ENCODE measurements at places on chromosomes 3 and 15.

- peak; percentile 3 for DNase-seq
Measured at GRCh38 chr3:160319322-160319721, 79.7 kb downstream of the IFT80 start.

DNA sequence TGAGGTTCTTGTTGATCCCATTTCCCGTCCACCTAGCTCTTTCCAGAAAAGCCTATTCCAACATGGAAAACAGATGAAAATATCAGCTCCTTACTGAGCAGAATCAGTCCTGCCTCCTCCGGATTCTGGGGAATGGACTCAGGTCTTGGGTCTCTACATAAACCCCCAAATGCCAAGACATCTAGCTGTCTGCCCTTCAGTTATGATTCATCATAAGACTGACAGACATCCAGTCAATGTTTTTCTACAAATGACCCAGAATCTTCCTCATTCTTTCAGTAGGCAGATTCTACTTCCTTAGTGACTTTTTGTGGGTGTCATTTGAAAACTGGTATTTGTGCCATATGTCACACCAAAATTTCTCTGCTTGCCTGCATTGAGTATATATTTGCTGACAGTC lies 103.0 kb upstream of the TGFBR2 start:
- no peak for DNase-seq

- no peak for DNase-seq
Measured at GRCh38 chr3:56196700-56197099, 271.6 kb downstream of the ERC2 start.

GRCh38 chr3:101279162-101279561 lies 41.2 kb downstream of the IMPG2 start:
- peak; percentile 14 for DNase-seq

DNA sequence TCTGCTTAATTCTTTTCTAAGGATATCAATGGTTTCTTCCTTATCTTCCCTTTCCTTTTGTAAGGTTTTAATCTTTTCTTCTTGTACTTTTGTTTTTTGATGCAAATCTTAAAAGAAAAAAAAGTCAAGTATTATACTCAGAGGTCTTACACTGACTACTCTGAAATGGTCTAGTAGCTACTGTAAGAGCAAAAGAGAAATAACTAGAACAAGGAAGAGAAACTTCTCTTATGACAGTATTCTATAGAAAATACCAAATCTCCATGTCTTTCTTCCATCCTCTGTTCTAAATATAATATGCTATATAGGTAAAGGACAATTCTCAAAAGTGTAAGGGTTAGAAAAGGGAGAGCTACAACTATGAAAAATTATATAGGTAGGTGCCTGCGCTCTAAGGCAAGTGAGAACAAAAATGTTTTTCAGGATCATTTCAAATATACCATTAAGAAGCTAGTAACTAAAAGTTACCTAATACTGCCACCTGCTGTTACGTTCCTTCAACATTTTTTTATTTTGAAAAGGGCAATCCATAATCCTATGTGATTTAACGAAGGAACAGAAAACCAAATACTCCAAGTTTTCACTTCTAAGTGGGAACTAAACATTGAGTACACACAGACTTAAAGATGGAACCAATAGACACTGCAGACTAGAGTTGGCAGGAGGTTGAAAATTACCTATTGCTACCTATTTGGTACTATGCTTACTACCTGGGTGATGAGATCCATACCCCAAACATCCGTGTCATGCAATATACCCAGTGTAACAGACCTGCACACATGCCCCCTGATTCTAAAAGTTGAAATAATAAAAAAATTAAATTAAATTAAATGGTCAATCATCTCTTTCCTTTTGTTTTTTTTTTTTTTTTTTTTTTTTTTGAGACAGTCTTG lies 36.7 kb downstream of the CIP2A start:
- peak; percentile 52 for DNase-seq

DNA sequence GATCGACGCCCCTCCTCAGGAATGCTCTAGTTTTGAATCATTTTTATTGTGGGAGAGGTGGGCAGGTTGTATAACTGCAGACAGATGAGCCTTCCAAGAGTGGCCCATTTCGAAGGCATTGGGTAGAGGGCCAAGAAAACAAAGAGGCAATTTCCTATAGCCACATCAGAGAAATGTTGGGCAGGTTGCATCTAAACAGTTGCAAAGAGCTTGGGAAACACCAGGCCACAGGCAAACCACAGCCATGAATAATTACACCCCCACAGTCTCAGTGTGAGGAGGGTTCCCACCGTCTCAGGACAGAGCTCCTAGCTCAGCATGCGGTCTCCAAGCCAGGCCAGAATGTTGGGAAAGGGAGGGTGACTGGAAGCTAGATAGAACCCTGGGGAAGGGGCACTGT lies 257.3 kb downstream of the ABHD5 start:
- no peak for DNase-seq

DNA sequence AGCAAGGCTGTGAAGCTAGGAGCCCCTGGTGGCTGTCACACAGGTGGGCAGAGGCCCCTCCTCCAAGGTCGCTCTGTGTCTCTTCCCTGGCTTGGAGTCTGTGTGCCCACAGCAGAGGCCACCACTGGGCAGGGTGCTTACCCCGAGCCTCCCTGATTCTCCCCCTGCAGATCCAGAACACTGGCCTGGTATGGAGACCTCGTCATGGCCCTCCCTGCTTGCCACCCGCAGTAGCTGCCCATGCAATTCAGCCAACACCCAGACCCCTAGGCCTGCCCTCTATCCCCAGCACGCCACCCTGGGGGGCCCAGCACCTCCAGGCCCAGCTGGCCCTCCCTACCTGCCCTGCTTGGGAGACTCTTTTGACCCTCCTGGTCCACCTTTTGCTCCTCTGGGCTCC lies 5.5 kb upstream of the RHO start:
- DNase-seq, result no peak

GRCh38 chr3:127652246-127652995 lies 20.3 kb upstream of the ABTB1 start:
- peak; percentile 64 for DNase-seq

DNA sequence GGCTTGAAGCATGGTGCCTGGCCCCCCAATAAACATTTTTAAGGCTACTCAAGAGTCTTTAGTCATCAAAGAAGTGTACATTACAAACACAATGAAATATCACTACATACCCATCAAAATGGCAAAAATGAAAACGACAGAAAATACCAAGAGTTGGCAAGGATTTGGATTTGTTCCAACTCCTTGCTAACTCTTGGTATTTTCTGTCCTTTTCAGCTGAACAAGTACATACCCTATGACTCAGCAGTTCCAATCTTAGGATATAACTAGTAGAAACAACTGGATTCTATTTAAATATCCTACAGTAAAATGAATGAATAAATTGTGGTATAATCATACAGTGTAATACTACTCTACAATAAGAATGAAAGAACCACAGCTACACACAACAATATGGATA lies 25.1 kb upstream of the GABPB1 start:
- DNase-seq, result peak; percentile 21

GRCh38 chr3:54988838-54989630 lies 61.2 kb upstream of the LRTM1 start:
- peak; percentile 87 for DNase-seq

GRCh38 chr15:42710662-42711061 lies 26.3 kb downstream of the CDAN1 start:
- DNase-seq, result peak; percentile 9

- no peak for DNase-seq
Measured at GRCh38 chr3:59692117-59692516, 642.3 kb upstream of the CFAP20DC start.

- no peak for DNase-seq
Measured at GRCh38 chr3:133832802-133833144, 27.2 kb downstream of the SRPRB start.

DNA sequence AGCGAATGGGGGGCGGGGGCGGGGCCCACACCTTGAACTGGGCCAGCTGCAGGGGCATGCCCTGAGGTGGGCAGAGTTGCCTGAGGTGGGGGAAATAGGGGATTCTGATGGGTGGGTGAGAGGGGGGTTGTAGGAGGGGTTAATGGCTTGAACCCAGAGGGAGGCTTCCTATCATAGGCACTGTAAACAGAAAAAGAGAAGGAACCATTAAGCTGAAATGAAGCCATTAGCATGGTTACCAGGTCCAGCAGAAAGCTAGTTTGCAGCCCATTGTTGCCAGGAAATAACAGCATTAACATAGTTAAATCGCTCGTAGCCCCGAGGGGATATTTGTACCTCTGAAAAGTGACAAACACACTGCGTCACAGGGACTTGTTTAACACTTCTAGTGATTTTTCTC lies 29.0 kb downstream of the ETV5 start:
- DNase-seq, result no peak

DNA sequence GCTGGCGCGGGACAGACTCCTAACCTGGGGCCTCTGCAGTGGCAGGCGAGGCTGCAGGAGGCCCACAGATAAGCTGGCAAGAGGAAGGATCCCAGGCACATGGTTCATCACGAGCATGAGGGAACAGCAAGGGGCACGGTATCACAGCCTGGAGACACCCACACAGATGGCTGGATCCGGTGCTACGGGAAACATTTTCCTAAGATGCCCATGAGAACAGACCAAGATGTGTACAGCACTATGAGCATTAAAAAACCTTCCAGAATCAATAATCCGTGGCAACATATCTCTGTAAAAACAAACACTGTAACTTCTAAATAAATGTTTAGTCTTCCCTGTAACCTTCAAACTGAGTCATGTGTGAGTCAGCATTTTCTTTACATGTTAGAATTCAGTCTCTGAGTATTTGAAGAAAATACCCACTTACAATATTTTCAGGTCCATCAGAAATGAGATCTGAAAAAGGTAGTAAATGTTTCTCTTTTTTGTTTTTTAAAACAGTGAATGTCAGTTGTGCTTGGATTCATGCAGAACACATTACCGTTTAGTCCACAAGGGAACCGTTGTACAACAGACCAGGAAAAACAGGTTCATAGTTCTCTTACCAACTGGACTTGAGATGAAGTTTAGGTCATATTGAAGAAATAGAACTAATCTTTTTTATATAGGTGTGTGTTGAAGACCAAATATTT lies 75.9 kb downstream of the BOC start:
- peak; percentile 59 for DNase-seq

DNA sequence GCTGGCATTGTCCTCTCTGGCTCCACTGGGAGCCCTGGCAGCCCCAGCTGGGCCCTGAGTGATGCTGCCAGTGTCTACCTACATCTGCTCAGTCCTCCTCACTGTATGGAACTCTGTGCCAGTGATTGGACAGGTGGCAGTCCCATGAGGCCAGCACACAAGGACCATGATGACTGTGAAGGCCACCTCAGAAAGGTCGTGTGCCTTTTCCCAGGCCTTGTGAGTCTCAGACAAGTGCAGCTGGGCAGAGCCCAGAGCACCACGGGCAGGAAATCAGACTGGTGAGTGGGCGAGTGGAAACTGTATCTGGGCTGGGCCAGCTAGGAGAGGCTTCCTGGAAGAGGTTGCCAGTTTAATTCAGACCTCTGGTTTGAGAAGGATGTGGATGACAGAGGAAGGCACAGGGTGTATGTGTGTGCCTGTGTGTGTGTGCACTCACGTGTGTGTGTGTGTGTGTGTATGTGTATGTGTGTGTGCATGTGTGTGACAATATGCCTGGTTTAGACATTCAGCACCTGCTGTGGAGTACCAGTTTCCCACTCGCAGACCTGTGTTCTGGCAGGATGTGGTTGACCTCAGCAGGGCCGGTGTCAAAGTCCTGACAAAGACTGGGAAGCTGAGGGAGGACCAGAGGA lies 7.0 kb downstream of the MAPKAPK3 start:
- DNase-seq, result no peak

GRCh38 chr3:194203482-194204041 lies 67.6 kb downstream of the HES1 start:
- DNase-seq, result no peak

DNA sequence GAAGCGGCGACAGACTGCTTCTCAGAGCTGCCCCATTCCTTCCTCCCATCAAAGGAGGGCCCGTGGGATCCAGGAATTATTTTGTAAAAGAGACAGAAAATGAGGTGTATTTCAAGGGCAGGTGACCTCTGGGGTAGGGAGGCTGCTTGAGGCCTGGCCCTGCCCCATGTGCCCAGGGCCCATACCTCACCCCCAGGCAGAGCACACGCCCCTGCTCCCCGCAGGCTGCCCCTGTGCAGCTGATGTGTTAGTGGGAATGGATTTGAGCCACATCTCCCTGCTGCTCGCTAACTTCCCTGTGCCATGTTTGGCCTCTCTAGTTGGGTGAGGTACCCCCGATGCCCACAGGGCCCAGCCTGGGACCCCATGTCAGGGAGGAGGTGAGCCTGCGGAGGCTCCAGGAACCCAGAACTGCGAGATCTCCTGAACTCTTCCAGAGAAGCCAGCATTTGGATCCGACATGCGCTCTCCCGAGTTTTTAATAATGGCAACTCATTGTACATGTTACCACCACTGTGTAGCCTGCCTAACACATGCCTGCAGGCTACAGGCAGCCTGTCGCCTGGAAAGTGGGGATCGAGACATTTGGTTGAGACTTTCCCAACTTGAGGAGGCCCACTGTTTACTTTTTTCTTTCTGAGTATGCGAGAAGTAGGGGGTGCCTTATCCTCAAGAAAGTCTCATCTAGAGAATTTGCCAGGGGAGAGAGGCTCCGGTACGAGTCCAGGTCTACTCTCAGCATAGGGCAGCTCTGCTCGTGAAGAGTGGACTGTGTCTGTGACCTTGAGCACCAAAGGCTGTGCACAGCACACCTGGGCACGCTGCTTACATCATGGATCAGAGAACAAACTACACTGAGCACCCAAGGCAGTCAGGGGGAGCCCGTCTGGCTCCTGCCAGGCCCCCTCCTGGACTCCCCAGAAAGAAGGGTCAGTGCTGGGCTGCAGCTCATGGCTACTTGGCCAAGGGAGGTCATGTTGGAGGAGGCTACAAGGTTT lies 36.1 kb downstream of the PCSK6 start:
- DNase-seq, result no peak

- DNase-seq, result peak; percentile 77
Measured at GRCh38 chr15:77944002-77944867, 133.3 kb downstream of the TBC1D2B start.

- no peak for DNase-seq
Measured at GRCh38 chr3:19540464-19540863, 392.2 kb downstream of the KCNH8 start.

DNA sequence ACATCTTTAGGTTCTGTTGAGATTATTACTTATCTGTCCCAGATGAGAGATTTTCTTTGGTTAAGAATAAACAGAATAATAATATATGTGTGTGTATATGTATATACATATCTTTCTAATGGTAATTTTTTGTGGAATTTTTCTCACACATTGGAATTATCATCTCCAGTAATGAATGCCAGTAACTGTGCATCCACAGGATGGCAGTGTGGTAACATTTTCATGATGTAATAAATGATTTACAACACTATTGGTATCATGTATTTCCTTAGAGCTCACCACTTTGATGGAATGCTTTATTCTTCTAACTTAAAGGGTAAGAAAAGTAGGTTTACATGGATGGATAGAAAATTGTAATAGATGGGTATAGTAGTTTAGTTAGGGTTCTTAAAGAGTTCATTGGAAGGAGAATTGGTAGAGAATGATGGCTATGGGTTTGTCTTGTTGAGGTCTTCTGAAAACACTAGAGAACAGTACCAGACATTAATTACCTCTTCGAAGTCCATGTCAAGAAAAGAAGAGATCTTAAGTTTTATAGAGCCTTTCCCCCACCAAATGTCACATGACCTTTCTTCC lies 78.1 kb downstream of the STT3B start:
- peak; percentile 44 for DNase-seq

- peak; percentile 41 for DNase-seq
Measured at GRCh38 chr15:81548365-81549130, 174.5 kb upstream of the TMC3 start.

All from fibroblast of upper back skin (primary cell).